Ovary (tissue), 10 donors: ENCODE measurements at places on chromosomes 6 and 20. TPM values are rescaled to one million over a fixed set of nuclear protein-coding genes. Genes with fewer than 3 reads are reported as not detected.

- DNase-seq = no peak
- no peak overlapping the region for H3K27ac ChIP-seq
- no peaks in the 10 kb centered on the region for H3K27me3 ChIP-seq
- H3K4me3 ChIP-seq = no peak overlapping the region
- H3K36me3 ChIP-seq = no peaks in the 10 kb centered on the region
These were observed 4.7 kb upstream of the PBOV1 start for GRCh38 chr6:138222901-138223546.

- no peak overlapping the region for H3K4me3 ChIP-seq
- H3K4me1 ChIP-seq = no peaks in the 10 kb centered on the region
- H3K27me3 ChIP-seq = no peaks in the 10 kb centered on the region
- no peak for DNase-seq
- no peaks in the 10 kb centered on the region for H3K36me3 ChIP-seq
- H3K27ac ChIP-seq = no peak overlapping the region
These were observed 39.7 kb downstream of the SUN5 start for GRCh38 chr20:32964575-32964974.

GRCh38 chr6:43239054-43239453, 4.2 kb upstream of the TTBK1 start:
- H3K36me3 ChIP-seq = no peaks in the 10 kb centered on the region
- H3K4me1 ChIP-seq = no peaks in the 10 kb centered on the region
- DNase-seq = no peak
- no peaks in the 10 kb centered on the region for H3K27me3 ChIP-seq
- H3K27ac ChIP-seq = no peak overlapping the region

GRCh38 chr6:157056275-157056674, 267.0 kb downstream of the TMEM242 start:
- H3K4me3 ChIP-seq = no peak overlapping the region
- no peaks in the 10 kb centered on the region for H3K27me3 ChIP-seq
- H3K36me3 ChIP-seq = no peaks in the 10 kb centered on the region
- no peak overlapping the region for H3K27ac ChIP-seq
- no peak for DNase-seq

DNA sequence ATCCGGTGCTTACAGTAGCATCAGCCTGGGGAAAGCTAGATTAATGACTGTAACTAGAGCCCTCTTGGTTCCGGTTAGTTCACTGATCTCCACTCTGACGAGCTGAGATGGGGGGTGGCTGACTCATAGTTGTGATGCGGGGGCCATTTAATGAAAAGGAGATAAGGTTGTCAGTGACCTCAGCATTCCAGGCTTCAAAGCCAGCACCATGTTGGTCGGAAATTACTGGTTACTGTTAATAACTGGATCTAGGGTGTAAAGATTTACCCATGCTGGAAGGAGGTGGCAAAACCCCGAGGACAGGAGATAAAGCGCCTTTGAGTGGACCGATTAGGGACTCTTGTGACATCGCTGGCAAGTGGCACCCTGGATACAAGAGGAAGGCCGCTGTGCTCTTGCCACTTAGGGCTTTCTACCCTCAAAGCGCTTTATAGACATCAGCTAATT, 21.1 kb downstream of the FOXC1 start:
- no peak overlapping the region for H3K4me3 ChIP-seq
- no peaks in the 10 kb centered on the region for H3K27me3 ChIP-seq
- DNase-seq = no peak
- H3K27ac ChIP-seq = no peak overlapping the region
- no peaks in the 10 kb centered on the region for H3K4me1 ChIP-seq

DNA sequence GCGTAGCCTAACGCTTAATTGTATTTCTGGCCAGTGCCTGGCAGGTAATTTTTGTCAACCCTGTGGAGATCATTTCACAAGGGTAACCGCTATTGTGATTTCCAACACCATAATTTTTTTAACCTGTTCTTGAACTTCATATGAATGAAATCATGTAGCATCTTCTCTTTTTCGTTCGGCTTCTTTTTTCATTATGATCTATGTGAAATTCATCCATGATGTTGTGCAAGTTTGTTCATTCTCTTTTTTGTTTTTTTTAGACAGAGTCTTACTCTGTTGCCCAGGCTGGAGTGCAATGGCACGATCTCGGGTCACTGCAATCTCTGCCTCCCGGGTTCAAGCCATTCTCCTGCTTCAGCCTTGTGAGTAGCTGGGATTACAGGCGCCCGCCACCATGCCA, 42.5 kb upstream of the TGM3 start:
- DNase-seq = no peak
- no peaks in the 10 kb centered on the region for H3K4me1 ChIP-seq
- no peaks in the 10 kb centered on the region for H3K36me3 ChIP-seq
- H3K4me3 ChIP-seq = no peak overlapping the region
- no peaks in the 10 kb centered on the region for H3K27me3 ChIP-seq
- H3K27ac ChIP-seq = no peak overlapping the region

DNA sequence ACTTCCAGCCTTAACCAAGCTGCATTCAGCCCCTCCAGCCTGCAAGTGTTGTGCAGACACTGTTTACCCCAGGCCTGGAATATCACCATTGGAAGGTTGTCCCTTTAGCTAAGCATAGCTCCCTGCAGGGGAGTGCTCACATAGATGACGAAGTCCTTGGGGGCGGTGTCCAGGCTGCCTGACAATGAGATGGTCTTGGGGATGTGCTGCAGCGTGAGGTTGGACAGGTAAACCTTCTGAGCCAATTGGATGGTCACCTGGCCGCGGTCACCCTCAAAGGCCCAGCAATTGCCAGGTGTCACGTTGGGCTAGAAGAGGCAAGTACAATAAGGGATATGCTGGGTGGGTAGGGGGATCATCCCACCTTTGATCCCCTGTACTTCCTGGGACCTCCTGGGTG, 18.6 kb downstream of the SUN5 start:
- no peak overlapping the region for H3K4me3 ChIP-seq
- H3K4me1 ChIP-seq = no peaks in the 10 kb centered on the region
- no peak overlapping the region for H3K27ac ChIP-seq
- DNase-seq = no peak
- H3K36me3 ChIP-seq = no peaks in the 10 kb centered on the region
- no peaks in the 10 kb centered on the region for H3K27me3 ChIP-seq

DNA sequence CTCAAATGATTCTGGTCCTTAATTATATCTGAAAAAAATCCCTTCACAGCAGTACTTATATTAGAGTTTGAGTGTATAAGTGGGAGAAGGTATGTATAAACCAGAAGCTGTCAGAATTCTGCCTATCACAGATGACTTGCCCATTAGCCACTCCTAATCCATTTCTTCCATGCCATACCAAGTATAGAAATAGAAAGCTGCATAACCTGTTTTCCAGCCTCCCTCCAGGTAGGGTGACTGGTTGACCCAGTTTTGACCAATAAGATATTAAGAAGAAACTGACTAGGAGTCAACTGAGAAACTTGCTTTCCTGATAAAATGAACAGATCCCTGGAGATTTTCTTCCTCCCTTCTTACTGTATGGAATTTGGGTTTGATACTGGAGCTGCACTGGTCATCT, 112.2 kb upstream of the GRIK2 start:
- H3K36me3 ChIP-seq = no peaks in the 10 kb centered on the region
- no peak overlapping the region for H3K4me3 ChIP-seq
- no peak for DNase-seq
- no peaks in the 10 kb centered on the region for H3K4me1 ChIP-seq
- no peak overlapping the region for H3K27ac ChIP-seq

GRCh38 chr6:110125361-110125760, 54.1 kb downstream of the WASF1 start:
- DNase-seq = no peak
- H3K36me3 ChIP-seq = no peaks in the 10 kb centered on the region
- H3K4me1 ChIP-seq = no peaks in the 10 kb centered on the region
- H3K27ac ChIP-seq = no peak overlapping the region
- H3K27me3 ChIP-seq = no peaks in the 10 kb centered on the region
- H3K4me3 ChIP-seq = no peak overlapping the region

GRCh38 chr6:106977246-106977645, 2.7 kb upstream of the CD24 start:
- no peaks in the 10 kb centered on the region for H3K36me3 ChIP-seq
- no peak overlapping the region for H3K4me3 ChIP-seq
- H3K27me3 ChIP-seq = no peaks in the 10 kb centered on the region
- H3K4me1 ChIP-seq = peaks cover 2% of the 10 kb centered on the region

GRCh38 chr6:117264692-117265409, 507 bp upstream of the VGLL2 start:
- no peaks in the 10 kb centered on the region for H3K27me3 ChIP-seq
- no peak for DNase-seq
- peak overlapping the region; percentile 3 for H3K4me3 ChIP-seq

- no peaks in the 10 kb centered on the region for H3K36me3 ChIP-seq
- no peaks in the 10 kb centered on the region for H3K27me3 ChIP-seq
- H3K4me3 ChIP-seq = no peak overlapping the region
These were observed 61.3 kb downstream of the TNFRSF21 start for GRCh38 chr6:47248446-47248845.

GRCh38 chr6:83867527-83868161, 8.2 kb downstream of the CYB5R4 start:
- no peaks in the 10 kb centered on the region for H3K36me3 ChIP-seq
- no peaks in the 10 kb centered on the region for H3K4me1 ChIP-seq
- H3K4me3 ChIP-seq = no peak overlapping the region
- no peak for DNase-seq

- H3K27ac ChIP-seq = peak overlapping the region; percentile 91
- no peaks in the 10 kb centered on the region for H3K36me3 ChIP-seq
- peak overlapping the region; percentile 59 for H3K4me3 ChIP-seq
- H3K4me1 ChIP-seq = peaks cover 4% of the 10 kb centered on the region
- DNase-seq = no peak
- H3K27me3 ChIP-seq = no peaks in the 10 kb centered on the region
These were observed 706 bp upstream of the SNX14 start for GRCh38 chr6:85594197-85594930.

- no peak overlapping the region for H3K27ac ChIP-seq
- no peaks in the 10 kb centered on the region for H3K36me3 ChIP-seq
- no peaks in the 10 kb centered on the region for H3K4me1 ChIP-seq
- H3K4me3 ChIP-seq = no peak overlapping the region
- DNase-seq = no peak
- no peaks in the 10 kb centered on the region for H3K27me3 ChIP-seq
These were observed 10.0 kb downstream of the CDH4 start for GRCh38 chr20:61262036-61262435.

- H3K4me1 ChIP-seq = peaks cover 11% of the 10 kb centered on the region
- no peaks in the 10 kb centered on the region for H3K27me3 ChIP-seq
- DNase-seq = no peak
- no peak overlapping the region for H3K4me3 ChIP-seq
These were observed 288.7 kb downstream of the KIF16B start for GRCh38 chr20:16284385-16285100.

DNA sequence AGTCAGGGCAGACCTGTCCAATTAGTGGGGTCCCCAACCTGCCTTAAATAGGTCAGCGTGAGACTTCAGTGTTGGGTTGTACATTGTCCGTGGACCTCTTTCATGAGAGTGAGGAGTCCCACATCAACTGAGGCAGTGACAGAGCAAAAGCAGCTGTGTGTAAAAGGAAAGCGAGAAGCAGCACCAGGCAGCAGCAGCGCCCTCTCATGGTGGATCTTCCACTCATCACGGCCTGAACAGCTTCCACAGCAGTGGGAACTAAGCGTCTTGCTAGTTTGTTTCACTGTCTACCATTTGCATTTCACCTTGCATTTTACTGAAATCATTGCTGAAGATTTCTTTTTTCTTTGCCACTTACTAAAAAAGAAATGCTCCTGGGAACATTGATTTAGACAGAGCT, 333.8 kb downstream of the PKHD1 start:
- H3K36me3 ChIP-seq = no peaks in the 10 kb centered on the region
- H3K4me3 ChIP-seq = no peak overlapping the region
- no peaks in the 10 kb centered on the region for H3K27me3 ChIP-seq
- H3K27ac ChIP-seq = no peak overlapping the region
- H3K4me1 ChIP-seq = no peaks in the 10 kb centered on the region
- DNase-seq = no peak

- H3K4me3 ChIP-seq = no peak overlapping the region
- H3K4me1 ChIP-seq = no peaks in the 10 kb centered on the region
- no peak overlapping the region for H3K27ac ChIP-seq
These were observed 778.8 kb downstream of the KIF16B start for GRCh38 chr20:15794409-15794808.

DNA sequence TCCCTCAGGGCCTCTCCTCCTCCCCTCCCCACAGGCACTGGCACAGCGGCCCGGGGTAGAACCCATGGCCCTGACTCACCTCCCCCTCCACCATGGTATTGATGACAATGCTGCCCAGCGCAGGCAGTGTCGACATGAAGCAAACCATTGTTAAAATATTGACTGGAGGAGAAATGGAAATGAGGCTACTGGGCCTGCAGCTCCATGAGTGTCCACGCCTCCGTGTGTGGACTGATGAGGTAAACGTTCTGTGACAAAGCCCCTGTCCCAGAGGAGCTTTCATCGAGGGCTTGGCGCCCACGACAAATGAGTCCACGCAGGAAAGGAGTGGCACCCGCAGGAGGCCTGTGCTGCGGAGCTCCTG, 402.7 kb downstream of the TAF4 start:
- no peak overlapping the region for H3K27ac ChIP-seq
- no peaks in the 10 kb centered on the region for H3K36me3 ChIP-seq
- H3K4me3 ChIP-seq = no peak overlapping the region
- no peak for DNase-seq
- no peaks in the 10 kb centered on the region for H3K27me3 ChIP-seq

GRCh38 chr6:43334466-43335095, 26.0 kb upstream of the CRIP3 start:
- H3K27ac ChIP-seq = no peak overlapping the region
- DNase-seq = no peak
- H3K27me3 ChIP-seq = no peaks in the 10 kb centered on the region

DNA sequence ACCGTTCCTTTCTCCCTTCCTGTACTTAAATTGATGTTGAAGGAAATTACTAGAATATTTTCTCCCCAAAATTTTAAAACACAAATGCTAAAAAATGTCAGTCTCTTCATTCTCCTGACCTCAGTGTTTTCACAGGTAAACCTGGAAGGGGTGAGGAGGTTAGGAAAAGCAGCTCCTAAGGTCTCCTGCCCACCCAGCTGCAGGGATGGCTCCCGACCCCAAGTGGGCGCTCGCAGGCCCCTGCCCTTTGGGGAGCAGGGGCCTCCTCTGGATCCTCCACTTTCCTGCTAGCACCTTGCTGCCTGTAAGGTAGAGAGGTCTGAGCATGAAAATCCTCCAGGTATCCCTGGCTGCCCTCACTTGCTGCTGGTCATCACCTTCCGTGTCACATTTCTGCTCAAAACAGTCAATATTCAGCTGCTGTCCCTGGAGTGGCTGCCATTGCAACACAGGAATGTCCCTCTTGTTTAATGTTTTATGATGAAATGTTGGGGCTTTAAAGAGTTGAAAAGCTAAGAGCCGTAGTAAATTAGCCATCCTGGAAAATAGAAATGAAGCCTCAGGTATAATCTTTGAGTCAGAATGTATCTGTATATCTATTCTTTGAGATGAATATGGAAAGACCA, 10.9 kb upstream of the HSP90AB1 start:
- H3K4me1 ChIP-seq = peaks cover 10% of the 10 kb centered on the region
- no peaks in the 10 kb centered on the region for H3K27me3 ChIP-seq
- H3K36me3 ChIP-seq = no peaks in the 10 kb centered on the region
- H3K27ac ChIP-seq = no peak overlapping the region
- no peak for DNase-seq
- H3K4me3 ChIP-seq = no peak overlapping the region

- no peak overlapping the region for H3K4me3 ChIP-seq
- no peak for DNase-seq
- H3K4me1 ChIP-seq = no peaks in the 10 kb centered on the region
- no peaks in the 10 kb centered on the region for H3K27me3 ChIP-seq
- H3K36me3 ChIP-seq = no peaks in the 10 kb centered on the region
- no peak overlapping the region for H3K27ac ChIP-seq
These were observed 917.5 kb downstream of the EYS start for GRCh38 chr6:64789476-64789875.

- no peaks in the 10 kb centered on the region for H3K27me3 ChIP-seq
- no peak overlapping the region for H3K27ac ChIP-seq
- H3K4me1 ChIP-seq = no peaks in the 10 kb centered on the region
- H3K4me3 ChIP-seq = no peak overlapping the region
These were observed 157.9 kb downstream of the BTBD9 start for GRCh38 chr6:38481851-38482250.

The ASIP gene
- 26.1 TPM for total RNA-seq

The IL17A gene
- not detected for total RNA-seq

The MEA1 gene
- total RNA-seq = 63.9 TPM

The SNAI1 gene
- total RNA-seq = 3.3 TPM
